Stimulated activated naive B cell treated with anti-CD40 and anti-IgM and Interleukin-4, amounts not matched to agents 10 μg/mL and 1 μg/mL and 100 μg/mL, for 72 hours (primary cell): ENCODE measurements at places on chromosomes 1 and 21.

- DNase-seq, result no peak
Observed at GRCh38 chr21:34078915-34079314, 5.5 kb downstream of the MRPS6 start.

- peak; percentile 53 for DNase-seq
Observed at GRCh38 chr1:160862203-160863060, at the start of gene CD244. Gene CD244 (minus strand): TSS chr1:160862887. CDS start chr1:160862677, 210 bp downstream.

- DNase-seq, result no peak
Observed at GRCh38 chr1:119651133-119651532, 3.1 kb upstream of the ZNF697 start.

GRCh38 chr1:101435831-101436511, 199.2 kb downstream of the S1PR1 start:
- no peak for DNase-seq

DNA sequence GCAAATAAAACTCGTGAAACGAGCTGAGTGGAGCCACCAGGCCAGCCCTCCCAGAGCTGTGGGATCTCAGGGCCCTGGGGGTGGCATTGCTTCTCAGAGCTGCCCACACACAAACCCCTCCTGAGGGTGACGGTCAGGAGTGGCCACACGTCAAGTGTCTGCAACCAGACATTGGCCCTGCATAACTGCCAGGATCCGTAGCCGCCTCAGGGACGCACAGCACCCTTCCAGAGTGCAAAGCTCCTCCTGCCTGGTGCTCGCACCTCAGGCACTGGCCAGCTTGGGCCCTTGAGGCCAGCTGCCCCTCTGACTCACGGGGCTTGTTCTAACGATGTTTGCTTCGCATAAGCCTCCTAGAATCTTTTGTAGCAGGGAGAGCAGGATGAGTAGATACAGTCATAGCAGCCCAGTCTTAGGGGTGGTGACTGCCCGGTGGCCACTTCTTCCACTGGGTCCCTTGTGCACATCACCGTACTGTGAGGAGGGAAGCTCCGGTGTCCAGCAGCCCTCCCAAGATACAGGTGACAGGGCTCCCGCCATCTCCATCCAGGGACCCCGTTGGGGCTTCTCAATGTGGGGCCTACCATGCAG, 5.0 kb downstream of the WNT3A start:
- no peak for DNase-seq

- no peak for DNase-seq
Observed at GRCh38 chr1:206979379-206980043, 9.3 kb upstream of the FCAMR start.

- no peak for DNase-seq
Observed at GRCh38 chr1:194476872-194477271, 1290.5 kb upstream of the B3GALT2 start.

- no peak for DNase-seq
Observed at GRCh38 chr1:217017165-217017564, 293.9 kb upstream of the ESRRG start.

DNA sequence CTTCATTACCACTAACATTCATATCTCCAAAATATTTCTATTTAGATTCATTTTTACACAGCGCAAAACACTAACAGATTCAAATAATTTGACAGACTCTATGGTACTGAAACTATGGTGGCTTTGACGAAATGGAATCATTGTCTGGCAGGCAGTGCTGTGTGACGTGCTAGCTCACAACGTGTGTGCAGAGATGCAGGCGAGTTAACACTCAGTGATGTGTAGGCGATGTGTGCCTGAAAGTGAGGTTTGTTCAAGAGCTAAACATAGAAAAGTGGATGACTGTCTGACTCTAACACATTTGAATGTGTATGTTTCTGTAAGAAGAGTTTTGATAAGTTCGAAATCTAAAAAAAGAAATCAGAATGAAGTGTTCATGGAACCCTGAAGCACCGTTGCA, 97.7 kb downstream of the RYR2 start:
- no peak for DNase-seq

GRCh38 chr1:150829751-150830150, 21.7 kb upstream of the CTSK start:
- no peak for DNase-seq

DNA sequence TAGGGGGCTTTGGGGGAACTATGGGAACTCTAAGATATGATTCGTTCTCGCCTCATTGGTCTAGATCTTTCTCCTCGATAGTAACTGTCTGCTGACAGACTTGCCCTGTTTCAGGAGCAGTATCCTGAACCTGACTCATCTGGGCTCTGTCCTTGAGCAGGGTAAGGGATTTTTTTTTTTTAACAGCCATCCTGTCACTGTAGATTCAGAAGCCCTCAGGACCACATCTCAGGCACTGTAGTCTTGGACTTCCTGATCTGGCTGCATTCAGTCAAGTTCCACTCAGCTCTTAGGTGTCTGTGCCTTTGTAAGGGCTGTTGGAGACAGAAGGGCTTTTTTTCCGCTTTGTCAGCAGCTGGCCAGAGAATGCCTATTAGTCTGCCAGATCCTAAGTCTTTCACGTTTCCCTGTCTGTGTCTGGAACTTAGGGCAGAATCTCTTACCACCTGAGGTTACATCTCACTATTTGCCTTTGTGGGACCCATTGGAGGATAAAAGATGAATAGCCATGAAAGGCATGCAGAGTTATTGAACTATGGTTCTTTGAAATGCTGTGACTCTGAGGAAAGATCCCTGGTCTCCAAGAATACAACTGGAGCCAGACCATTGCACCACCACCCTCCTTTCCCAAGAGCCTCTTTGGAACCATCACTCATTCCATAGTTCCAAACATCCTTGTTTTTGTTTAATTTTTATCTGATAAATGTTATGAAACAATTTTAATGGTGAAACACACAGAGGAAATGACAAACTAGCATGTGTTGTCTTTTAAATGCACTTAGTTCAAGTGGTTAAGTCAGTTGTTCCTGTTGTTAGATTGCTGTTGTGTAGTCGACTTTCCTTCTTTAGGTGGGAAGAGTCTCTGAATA, 49.7 kb upstream of the MACF1 start:
- no peak for DNase-seq

DNA sequence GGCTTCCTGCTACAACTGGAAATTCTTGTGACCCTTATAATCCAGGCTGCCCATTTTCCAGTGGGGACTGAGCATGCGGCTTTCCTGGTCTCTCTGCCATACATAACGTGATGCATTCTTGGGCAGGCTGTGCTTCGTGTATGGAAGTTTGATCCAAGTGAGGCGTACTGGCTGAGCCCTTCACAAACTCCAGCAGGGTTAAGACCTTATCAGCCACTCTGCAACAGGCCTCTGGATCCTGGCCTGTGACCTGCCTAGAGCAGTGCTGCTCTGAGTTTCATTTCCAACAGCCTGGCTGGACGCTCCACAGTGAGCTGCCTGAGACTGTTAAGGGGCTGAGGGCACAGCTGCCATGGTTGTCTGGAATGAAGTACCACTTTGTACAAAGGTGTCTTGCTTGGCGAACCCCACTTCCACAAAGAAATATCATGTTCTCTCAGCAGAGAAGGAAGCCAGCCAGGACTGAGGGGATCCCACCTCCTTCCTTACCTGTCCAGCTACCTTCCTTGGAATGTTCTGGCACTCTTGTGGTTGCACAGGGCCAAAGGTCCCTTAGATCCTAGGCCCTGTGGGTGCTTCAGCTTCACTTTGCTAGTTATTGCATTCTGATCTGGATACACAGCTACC, 28.5 kb upstream of the XPR1 start:
- no peak for DNase-seq

- peak; percentile 62 for DNase-seq
Observed at GRCh38 chr1:27418326-27419185, 26.1 kb downstream of the GPR3 start.

- no peak for DNase-seq
Observed at GRCh38 chr1:98482611-98483010, 178.9 kb upstream of the SNX7 start.

GRCh38 chr21:42841156-42841915, 38.0 kb downstream of the WDR4 start:
- DNase-seq, result no peak

GRCh38 chr1:113652771-113653170, 106.5 kb downstream of the PHTF1 start:
- no peak for DNase-seq

DNA sequence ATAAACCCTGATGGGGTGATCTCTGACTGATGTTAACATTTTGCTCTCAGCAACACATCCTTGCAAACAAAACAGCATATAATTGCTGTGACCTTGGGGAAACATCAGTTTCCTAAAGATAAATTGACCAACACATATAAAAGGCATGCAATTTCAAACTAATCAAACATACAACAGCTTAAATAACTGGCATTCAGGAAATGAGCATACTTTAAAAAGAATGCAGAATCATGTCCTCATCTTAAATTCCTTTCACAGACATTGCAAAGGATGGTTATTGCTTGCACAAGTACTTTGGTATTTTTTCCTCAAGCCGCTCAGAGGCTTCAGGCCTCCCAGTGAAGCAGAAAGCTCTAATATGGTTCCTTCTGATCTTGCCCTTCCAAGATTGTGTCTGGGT, 53.4 kb upstream of the RGS18 start:
- no peak for DNase-seq

- DNase-seq, result no peak
Observed at GRCh38 chr1:202117898-202118371, 4.8 kb upstream of the GPR37L1 start.

- DNase-seq, result no peak
Observed at GRCh38 chr1:119674111-119674526, 26.1 kb upstream of the ZNF697 start.

DNA sequence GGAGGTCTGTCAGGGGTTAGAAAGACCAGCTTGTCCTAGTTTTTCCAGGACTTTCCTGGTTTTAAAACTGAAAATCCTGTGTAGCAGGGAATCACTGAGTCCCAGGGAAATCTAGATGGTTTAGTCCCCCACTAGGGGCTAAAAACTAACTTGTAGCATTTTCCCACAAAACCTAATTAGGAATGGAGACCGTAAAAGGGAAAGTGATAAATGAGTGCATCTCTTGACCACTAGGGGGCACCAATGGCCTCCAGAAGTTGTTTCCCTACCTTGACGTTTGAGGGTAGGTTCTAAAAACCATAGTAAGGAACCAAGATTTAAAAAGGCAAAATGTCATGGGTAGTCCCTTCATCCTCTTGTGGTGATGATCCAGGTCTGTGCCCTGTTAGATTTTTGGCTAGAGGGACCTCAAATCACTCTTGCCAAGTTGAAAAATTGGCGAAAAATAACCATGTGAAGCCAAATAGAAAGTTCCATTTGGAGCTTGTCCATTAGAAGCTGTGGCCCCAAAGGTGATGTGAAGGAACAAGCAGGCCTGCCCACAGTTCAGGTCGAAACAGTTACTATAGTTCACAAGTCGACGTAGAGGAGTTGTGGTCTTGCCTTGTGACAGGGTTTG, 24.5 kb downstream of the CLIC6 start:
- DNase-seq, result no peak

GRCh38 chr1:26761217-26761616, 26.5 kb upstream of the PIGV start:
- DNase-seq, result no peak
